ENCODE measurements at places on chromosomes 11 and 22. TPM values are rescaled to one million over a fixed set of nuclear protein-coding genes. Genes with fewer than 3 reads are reported as not detected.
A peak's percentile ranks its signal among the peaks of the same experiment; 100 is the strongest.

- H3K36me3 ChIP-seq: no peaks in the 10 kb centered on the region
- H3K27me3 ChIP-seq: no peaks in the 10 kb centered on the region
- DNase-seq: no peak
- H3K4me1 ChIP-seq: no peaks in the 10 kb centered on the region
These were observed 53.1 kb downstream of the WNT7B start for GRCh38 chr22:45923835-45924234.

DNA sequence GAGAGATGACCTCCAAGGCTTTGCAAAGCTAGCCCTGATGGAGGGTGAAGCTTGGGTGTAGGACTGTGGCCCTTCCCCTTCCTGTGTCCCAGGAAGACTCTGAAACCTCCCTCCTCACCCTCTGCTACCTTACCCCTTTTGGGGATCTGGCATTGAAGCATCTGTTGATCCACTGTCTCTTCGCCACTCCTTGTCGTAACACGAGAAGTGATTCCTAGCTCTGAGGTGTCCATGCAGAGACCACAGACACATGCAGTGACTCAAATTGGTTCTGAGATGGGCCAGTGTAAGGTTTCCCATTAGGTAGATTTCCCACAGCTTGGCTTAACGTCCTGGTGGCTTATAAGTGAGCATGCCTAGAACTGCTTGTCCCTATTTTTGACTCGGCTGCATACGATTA is 101.4 kb downstream of the ZBTB16 start:
- H3K36me3 ChIP-seq: peaks cover 25% of the 10 kb centered on the region

- H3K27me3 ChIP-seq: no peaks in the 10 kb centered on the region
- no peaks in the 10 kb centered on the region for H3K4me1 ChIP-seq
- H3K27ac ChIP-seq: peak within 1 kb of the TSS; percentile 92
- DNase-seq: peak; percentile 79
- no peaks in the 10 kb centered on the region for H3K36me3 ChIP-seq
These were observed at the start of gene NPTXR for GRCh38 chr22:38843657-38844314. Gene NPTXR, minus strand, starts transcription at chr22:38844028.

- no peak for DNase-seq
- H3K27me3 ChIP-seq: no peaks in the 10 kb centered on the region
- H3K4me3 ChIP-seq: no peak overlapping the region
- no peaks in the 10 kb centered on the region for H3K36me3 ChIP-seq
- H3K27ac ChIP-seq: no peak overlapping the region
These were observed 134.7 kb downstream of the HIPK3 start for GRCh38 chr11:33391893-33392251.

Gene SLC22A6
- not detected for total RNA-seq

Gene MFRP
- total RNA-seq: not detected

Gene CDPF1
- total RNA-seq: 3.6 TPM

Gene BAIAP2L2
- total RNA-seq: not detected

Gene INS
- not detected for total RNA-seq

Data from ascending aorta (tissue), 2 donors.